ENCODE measurements at places on chromosomes 5 and 9.

- no peak for DNase-seq
These were observed 8.3 kb upstream of the TGFBI start for GRCh38 chr5:136020383-136021015.

GRCh38 chr5:32612134-32612888, 27.0 kb downstream of the SUB1 start:
- DNase-seq, result no peak

- no peak for DNase-seq
These were observed 19.5 kb downstream of the MYMK start for GRCh38 chr9:133505186-133505830.

- no peak for DNase-seq
These were observed 4.4 kb upstream of the IL3 start for GRCh38 chr5:132055808-132056609.

- DNase-seq, result no peak
These were observed 68.7 kb downstream of the DENND1A start for GRCh38 chr9:123861086-123861755.

GRCh38 chr9:97511655-97512427, 10.4 kb downstream of the TMOD1 start:
- no peak for DNase-seq

GRCh38 chr5:34827588-34828506, 11.1 kb upstream of the TTC23L start:
- DNase-seq, result no peak

DNA sequence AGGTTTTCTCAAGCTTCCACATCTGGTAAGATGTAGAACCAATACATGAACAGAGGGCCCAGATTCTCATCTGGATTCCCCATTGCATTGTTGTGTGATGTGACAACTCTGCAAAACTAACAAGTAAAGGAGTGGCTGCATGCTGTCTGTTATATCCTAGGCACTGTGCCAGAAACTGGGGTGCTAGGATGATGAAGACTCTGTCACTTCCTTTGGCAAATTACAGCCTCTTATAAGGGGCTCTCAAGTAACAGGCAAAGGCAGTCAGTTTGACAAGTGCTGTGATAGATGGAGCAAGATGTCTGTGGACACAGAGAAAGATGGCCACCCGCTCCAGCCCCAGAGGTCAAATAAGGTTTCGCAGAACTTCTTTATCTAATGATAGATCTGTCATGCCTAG, 115.7 kb downstream of the PAPPA start:
- no peak for DNase-seq

- DNase-seq, result no peak
These were observed 89.5 kb downstream of the TSSK1B start for GRCh38 chr5:113344973-113345940.

DNA sequence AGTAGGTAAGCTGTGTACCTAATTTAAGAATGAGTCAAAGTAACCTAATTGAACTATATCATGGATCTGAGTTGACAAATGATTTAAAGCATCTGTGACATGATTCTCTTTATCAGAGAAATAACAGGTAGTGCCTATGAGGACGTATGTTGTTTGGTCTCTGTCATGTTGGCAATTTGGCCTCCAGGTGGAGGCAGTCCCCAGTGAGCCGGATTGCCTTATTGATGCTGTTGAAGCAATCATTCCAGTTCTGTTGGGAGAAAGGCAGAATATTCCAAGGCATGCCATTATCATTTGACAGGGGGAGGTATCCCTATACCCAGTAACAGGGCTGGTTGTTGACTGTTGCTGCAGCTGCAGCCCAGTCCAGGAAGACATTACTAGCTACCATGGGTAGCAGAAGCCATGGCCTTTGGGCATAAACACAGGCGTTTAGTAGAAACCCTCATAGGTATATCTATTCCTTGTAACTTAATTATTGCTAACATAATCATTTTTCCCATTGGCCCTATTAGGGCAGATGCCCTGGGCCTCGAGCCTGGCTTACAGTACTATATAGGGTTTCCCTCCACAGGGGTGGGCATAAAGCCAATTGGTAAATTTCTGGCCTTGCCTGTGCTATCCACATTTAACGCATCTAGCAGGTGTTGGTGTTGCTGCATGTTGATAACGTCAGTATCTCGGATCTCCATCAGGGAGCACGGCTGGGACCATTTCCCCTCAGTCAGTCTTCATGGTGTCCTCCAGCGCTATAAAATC, 12.2 kb upstream of the SLC22A4 start:
- DNase-seq, result no peak

- DNase-seq, result no peak
These were observed 78.3 kb downstream of the LIFR start for GRCh38 chr5:38478166-38478565.

- no peak for DNase-seq
These were observed 9.2 kb upstream of the RARS1 start for GRCh38 chr5:168477060-168477459.

DNA sequence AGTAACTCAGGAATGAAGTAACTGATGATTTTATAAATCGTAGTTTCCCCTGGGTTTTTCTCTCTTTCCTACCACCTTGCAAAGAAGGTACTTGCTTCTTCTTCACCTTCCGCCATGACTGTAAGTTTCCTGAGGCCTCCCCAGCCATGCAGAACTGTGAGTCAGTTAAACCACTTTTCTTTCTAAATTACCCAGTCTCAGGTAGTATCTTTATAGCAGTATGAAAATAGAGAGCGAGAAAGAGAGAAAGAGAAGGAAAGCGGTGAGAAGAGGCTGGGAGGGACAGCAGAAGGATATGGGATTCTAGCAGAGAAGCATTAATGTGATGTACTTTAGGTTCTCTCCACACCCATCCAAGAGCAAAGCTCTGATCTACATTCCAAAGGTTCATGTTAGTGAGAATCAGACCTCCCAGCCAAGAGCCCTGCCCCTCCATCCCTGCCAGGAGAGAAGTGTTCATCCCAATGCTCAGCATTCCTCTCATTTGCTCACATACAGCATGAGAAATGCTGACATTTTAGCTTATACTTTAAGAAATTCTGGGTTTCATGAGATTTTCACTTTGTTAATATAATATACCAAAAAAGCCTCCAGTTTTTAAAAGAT, 185.0 kb upstream of the PTGER4 start:
- DNase-seq, result no peak

DNA sequence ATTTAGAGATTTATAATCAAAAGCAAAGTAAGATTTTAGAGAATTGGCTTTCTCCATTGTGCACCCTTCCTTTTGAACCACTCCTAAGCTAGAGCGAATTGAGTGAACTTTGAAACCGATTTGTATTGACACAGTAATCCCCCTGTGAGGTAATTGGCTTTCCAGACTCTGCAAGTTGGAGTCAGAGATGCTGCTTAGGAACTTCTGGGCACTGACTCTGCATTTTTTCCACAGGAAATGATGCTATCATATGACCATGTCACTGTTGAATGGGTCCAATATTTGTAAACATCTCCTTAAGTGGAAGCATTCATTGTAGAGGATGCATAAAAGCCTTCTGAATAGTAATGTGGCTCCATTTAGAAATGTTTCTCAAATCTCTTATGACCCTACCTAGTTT, 394.4 kb upstream of the ZNF608 start:
- no peak for DNase-seq

- DNase-seq, result no peak
These were observed 128.1 kb downstream of the ACTL7B start for GRCh38 chr9:108727580-108728111.

DNA sequence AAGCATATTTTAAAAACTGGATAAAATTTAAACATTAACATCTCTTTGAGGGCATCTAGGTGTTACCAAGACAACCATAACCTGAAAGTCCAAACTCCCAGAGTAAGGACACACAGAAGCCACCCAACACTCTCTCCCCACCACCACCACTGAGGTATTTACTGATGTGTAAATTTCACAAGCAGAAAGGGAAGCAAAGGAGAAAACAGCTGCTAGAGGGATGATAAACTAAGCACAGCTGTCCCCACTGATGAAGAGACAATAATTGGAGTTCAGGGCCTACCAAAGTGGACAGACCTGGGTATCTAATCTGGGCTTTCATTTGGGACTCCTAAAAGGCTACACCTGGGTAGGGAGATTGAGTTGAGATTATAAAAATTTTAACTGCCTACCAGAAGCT, 63.6 kb downstream of the FRMD3 start:
- DNase-seq, result no peak

GRCh38 chr5:6188344-6188743, 190.0 kb downstream of the MED10 start:
- no peak for DNase-seq

DNA sequence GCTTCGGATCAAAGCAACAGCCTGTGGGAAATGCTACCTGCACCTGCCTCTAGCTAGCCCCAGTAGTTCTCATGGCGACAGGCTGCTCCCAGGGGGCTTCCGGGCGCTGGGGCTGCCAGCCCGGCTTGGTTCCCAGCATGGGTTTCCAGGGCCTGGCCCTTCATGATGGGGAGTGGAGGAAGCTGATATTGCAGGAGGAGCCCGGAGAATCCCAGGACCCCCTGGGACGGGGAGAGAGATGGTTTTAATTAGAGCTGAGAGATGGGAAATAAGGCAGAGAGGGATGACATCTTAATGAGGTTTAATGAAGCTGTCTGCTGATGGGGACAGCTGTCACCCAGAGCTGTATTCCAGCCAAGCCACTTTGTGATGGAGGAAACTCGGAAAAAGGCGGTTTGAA, 78.6 kb downstream of the CFAP77 start:
- DNase-seq, result peak; percentile 62

- no peak for DNase-seq
These were observed 687.1 kb downstream of the TLE1 start for GRCh38 chr9:81002242-81002641.

GRCh38 chr5:60945813-60946187, 795 bp downstream of the NDUFAF2 start:
- no peak for DNase-seq

DNA sequence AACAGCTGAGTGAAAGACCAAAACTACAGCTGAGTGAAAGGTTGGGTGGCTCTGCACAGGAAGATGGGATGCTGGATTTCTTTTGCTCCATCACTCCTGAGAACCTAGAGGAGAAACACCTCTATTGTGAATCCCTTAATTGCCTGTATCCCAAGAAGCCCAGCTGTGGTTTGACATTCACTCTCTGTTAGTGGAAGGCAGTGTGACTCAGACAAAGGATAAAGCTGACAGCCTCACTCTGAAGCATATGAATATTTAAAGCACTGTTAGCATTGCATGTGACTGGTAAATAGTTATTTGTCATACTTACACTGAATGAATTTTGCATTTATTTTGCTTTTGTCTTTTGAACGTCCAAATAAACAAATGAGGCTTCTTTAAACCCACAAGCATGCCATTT, 367.1 kb upstream of the RIOK2 start:
- DNase-seq, result no peak

DNA sequence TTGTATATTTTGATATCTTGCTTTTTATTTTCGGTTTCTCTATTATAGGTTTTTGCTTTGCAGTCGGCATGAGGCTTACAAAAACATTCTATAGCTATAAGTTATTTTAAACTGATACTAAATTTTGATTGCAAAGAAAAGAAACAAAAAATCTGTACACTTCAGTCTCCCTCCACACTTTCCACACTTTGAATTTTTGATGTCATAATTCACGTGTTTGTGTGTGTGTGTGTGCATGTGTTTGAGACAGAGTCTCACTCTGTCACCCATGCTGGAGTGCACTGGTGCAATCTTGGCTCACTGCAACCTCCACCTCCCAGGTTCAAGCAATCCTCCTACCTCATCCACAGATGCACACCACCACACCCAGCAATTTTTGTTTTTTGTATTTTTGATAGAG, 124.9 kb downstream of the MRPS30 start:
- DNase-seq, result no peak

DNA sequence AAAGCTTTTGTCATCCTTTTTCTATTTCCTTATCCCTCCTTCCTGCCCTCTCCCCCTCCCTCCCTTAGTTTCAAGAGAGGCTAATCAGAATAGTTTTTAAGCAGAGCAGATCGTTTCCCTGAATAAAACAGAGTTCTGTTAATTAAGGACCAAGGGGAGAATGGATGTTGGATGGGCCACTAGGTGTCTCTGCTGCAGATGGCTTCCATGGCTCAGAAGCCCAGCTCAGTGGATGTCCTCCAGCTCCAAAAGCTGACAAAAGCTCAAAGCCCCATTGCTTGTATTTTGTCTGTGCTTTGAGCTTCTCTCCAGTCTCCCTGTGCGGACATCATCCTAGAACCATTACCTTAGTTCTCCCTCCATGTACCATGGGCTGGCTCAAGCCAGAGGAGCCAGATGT, 21.0 kb upstream of the NPR3 start:
- DNase-seq, result no peak

GRCh38 chr5:60505373-60506171, 194.4 kb downstream of the DEPDC1B start:
- no peak for DNase-seq

GRCh38 chr5:55897206-55897894, 46.2 kb downstream of the IL31RA start:
- DNase-seq, result no peak

- DNase-seq, result peak; percentile 82
These were observed 123.7 kb upstream of the NFIB start for GRCh38 chr9:14437354-14438231.

GRCh38 chr9:125397736-125398135, 136.1 kb downstream of the GAPVD1 start:
- no peak for DNase-seq

DNA sequence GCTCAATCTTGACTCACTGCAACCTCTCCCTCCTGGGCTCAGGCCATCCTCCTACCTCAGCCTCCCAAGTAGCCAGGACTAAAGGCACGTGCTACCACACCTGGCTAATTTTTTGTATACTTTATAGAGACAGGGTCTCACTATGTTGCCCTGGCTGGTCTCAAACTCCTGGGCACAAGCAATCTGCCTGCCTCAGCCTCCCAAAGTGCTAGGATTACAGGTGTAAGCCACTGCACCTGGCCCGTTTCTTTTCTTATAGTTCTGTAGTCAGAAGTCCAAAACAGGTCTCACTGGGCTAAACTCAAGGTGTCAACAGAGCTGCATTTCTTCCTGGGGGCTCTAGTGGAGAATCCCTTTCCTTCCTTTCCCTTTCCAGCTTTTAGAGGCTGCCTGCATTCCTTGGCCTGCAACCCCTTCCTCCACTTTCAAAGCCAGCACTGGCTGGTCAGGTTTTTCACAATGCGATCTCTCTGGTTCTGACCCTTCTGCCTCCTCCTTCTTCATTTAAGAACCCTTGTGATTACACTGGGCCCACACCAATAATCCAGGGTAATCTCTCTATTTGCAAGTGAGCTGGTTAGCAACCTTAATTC, 16.3 kb downstream of the IRF1 start:
- no peak for DNase-seq

DNA sequence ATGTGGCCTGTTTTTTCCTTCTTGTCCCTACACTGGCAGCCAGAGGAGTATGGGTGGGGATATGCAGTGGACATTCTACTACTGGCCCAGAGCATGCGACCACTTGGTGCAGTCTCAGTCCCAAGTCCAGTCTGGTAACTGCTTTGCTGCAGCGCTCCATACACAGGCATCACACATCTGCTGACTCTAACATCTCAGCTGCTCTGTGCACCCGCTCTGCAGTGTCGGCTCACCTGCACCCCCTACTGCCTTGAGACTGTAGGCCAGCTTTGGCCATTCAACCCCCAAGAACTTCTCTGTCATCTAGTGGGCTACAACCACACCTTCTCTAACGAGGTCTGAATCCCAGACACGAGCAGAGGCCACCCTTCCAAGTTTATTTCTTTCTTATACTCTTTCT, 46.4 kb upstream of the SLCO6A1 start:
- DNase-seq, result no peak

- no peak for DNase-seq
These were observed 115.0 kb upstream of the EGFLAM start for GRCh38 chr5:38143384-38143783.

Data from NCI-H1694 treated with DMSO at 0.1 percent for 48 hours (cell line).